Sigmoid colon (tissue), 7 donors: ENCODE measurements at places on chromosomes 4 and X. TPM values are rescaled to one million over a fixed set of nuclear protein-coding genes. Genes with fewer than 3 reads are reported as not detected.

Gene SMARCA1
- total RNA-seq: 70.3 TPM

Gene F8A2
- total RNA-seq: 6.4 TPM

Gene EGFL6
- total RNA-seq: not detected

Gene OTC
- total RNA-seq: not detected

Gene FAM241A
- total RNA-seq: 2.9 TPM

Gene ZNF330
- total RNA-seq: 34.6 TPM

Gene CENPI
- total RNA-seq: 3.0 TPM

Gene STK26
- total RNA-seq: 15.0 TPM

Gene ATP2B3
- total RNA-seq: 0.16 TPM

Gene NXF2B
- total RNA-seq: not detected

Gene SSX2B
- not detected for total RNA-seq

Gene HTATSF1
- total RNA-seq: 54.8 TPM

Gene BEND2
- not detected for total RNA-seq

Gene TGIF2LX
- not detected for total RNA-seq

DNA sequence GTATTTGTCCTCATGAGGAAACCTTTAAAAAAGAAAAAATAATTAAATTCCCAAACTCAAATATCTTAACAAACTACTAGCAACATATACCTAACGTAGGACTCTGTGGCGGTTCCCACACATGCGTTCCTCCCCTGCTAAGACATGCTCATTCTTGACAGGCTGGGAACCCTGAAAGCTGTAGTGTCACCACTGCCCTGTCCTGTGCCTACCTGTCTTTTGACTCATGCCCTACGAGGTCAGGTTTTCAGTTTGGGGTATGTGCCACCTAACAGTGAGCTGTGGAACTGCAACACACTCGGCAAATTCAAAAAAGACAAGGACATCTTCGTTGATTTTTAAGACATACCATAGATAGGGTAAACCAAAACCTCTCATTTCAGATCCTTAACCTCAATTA is 17.8 kb downstream of the IDS start:
- no peak for DNase-seq

DNA sequence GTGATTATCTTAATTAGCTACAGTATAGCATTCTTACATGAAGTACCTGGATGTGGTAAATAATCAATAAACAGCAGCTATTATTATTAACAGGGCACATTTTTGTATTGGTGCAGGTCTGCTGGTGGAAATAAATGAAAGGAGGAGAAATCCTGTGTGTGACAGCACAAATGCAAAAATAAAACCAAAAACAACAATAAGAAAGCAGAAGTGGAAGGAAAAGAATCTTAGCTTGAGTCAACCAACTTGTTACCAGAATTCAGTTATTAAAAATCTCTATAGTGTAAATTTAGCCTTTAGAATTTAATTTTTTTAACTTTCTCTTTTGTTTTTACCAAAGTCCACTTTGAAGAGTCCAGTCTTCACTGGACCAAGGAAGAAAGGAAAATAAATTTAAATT is 63.1 kb upstream of the LSM6 start:
- DNase-seq: no peak

GRCh38 chr4:57190601-57191481 is 80.7 kb upstream of the IGFBP7 start:
- no peak for DNase-seq

- DNase-seq: peak; percentile 80
These were observed 4.7 kb downstream of the HAND2 start for GRCh38 chr4:173525118-173526011.

DNA sequence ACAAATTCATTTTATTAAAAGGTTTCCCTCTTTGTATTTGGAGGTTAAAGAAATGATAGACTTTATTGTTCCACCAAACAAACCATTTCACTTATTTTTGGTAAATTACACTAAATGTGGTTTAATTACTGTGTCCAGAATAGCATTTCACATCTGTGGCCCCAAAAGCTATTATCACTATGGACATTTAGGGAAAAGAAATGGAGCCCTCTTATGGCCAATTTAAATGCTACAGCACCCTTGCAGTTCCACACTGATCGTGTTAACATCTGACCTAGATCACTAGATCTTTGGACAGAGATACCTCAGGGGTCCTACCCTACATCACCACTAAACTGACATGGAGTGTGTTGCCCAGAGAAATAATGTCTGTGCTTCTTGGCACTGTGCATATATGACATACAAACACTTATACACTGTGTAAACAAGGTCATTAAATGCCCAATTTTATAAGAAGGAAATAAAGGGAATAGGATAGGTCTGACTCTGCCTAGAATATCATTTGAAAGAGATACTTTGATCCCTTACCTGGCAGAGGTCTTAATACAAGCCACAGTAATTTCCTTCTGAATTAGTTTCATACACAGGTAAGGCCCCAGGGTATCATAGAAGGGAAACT is 163.9 kb downstream of the KDR start:
- no peak for DNase-seq

DNA sequence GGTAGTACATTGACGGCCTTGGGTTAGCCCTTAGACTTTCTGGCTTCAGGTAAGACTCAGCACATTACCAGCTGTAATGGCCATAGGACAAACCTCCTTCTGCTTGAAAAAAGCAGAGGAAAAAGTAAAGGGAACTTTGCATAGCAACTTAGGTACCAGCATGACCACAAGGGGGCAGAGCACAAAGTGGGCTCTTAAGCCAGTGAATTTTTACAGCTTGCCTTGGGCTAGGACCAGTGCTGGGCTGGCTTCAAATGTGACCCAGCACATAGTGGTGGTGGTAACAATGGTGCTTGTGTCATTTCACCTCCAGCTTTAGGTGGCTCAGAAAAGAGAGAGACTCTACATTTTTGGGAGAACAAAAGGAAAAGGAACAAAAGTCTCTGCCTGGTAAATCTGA is 66.1 kb downstream of the KLHL4 start:
- no peak for DNase-seq

DNA sequence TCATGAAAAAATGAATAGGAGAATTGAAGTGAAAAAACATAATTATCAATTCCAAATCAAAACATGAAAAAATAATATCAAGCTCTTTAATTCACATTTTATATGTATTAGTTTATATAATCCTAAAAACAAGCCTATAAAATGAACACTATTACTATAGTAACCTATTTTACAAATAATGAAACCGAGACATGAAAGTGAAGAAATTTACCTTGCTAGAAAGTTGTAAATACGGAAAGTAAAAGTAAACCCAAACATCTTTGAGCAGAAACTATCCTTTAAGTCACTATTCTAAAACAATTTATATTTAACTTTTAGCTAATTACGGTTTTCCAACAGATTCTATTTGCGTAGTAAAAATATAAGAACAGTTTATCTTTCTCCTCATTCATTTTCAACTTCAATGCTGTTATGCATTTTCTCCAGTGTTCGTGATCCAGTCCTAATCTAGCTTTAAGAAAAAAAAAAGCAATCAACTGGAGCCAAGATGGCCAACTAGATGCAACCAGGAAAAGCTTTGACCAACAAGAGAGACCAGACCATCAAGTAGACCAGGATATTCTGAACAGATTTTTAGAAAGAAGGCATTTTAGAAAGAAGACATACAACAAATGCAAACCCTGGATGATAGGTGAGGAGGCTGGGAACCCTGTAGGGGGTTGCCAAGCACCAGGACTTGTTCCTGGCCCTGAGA is 67.0 kb downstream of the DDX53 start:
- DNase-seq: no peak

DNA sequence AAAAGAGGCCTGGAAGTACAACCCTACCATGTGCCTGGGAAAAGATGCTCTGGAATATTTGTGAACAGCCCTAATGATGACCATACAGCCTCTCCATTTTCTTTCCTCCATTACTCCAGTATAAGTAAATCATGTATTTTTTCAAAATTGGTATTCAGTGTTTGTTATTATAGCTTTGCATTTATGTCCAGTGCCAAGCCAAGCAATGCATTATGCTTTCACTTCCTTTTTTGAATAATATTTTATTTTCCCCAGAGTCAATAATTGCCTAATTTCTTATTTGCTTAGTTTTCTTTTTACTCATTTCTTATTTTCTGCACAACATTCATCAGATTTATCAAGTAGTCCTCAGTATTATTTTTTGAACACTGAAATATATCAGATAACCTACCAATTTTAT is 49.3 kb upstream of the EOLA2 start:
- no peak for DNase-seq

DNA sequence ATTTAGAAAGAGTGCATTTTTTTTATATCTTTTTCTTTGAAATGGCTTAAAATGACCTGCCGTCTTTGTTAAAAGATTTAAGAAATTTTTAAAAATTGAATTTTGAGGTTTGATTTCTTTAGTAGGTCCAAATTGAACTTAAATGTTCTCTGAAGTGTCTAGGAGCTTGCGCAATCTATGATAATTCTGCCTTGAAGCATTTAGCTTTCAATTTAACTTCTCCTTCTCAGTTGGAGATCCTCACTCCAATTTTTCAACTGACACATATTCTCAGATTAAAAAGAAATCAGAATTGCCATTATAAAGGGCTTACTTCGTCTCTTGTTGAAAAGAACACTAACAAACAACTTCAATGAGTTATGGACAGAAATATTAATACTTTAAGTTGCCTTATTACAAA is 273.5 kb downstream of the TMA16 start:
- no peak for DNase-seq

GRCh38 chr4:16710198-16710597 is 188.2 kb downstream of the LDB2 start:
- DNase-seq: no peak

DNA sequence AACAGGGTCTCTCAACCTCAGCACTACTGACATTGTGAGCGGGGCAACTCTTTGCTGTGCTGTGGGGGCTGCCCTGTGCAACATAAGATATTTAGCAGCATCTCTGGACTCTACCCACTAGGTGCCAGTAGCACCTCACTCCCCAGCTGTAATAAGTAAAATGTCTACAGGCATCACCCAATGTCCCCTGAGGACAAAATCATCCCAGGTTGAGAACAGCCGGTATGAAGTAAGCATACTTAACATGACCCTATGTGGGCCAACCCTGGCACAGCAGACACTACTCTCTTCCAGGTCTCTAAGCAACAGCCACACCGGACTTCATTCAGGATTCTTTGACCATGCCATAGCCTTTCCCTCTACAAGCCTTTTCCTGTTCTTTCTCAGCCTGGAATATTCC is 10.5 kb upstream of the MGST2 start:
- DNase-seq: no peak

DNA sequence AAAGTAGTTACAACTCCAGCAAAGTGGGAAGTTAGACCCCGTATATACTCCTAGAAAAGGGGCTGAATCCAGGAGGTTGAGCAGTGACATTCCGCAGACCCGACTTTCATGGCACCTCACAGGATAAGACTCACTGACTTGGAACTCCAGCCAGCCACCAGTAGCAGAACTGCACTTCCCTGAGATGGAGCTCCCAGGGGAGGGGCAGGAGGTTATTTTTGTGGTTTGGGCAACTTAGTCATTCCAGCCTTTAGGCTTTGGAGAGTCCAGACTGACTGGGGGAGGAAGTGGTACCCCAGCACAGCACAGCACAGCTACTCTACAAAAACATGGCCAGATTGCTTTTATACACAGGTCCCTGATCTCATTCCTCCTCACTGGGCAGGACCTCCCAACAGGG is 319.1 kb downstream of the PCDH19 start:
- DNase-seq: no peak

DNA sequence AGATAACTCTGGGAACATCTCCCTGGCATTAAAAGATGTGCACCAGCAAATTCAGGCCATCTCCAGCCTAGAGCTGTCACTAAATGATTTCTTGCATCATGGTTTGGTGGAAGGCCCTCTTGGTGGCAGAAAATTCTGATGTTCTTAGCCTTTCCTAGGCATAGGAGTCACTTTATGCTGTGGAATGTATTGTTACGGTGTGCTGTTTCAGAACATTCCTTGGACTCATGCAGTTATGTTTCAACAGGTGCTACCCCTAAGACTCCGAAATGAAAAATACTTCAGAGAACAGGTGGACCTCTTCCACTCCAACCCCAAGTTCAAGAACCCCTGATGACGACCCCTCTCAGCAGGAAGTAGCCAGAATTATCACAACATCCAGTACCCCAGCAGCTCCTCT is 20.3 kb upstream of the PAPSS1 start:
- no peak for DNase-seq

GRCh38 chr4:21769404-21770147 is 179.0 kb downstream of the KCNIP4 start:
- no peak for DNase-seq

GRCh38 chrX:18894156-18894555 is 89.8 kb downstream of the PHKA2 start:
- no peak for DNase-seq

- DNase-seq: no peak
These were observed 80.3 kb downstream of the GPC4 start for GRCh38 chrX:133335027-133335426.

DNA sequence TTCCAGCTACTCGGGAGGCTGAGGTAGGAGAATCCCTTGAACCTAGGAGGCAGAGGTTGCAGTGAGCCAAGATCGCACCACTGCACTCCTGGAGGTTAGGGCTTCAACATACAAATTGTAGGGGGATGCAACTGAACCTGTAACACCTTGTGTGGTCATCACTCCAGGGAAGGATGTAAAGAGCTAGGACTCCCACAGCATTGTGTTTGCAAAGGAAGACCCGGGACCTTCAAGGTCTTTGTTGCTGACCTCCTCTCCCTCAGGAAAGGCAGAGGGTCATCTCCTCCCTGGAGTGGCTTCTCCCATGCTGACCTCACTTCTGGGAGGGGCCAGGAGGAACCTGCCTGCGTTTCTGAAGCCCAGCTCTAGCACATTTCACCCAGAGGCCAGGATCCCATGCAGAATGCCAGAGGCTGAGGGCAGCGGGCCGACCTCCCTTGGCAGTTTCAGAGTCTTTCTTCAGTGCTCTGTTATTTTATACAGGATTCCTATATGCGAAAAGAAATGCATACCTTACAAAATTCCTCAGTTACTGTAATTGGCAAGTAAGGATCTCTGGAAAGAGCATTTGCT is 80.2 kb downstream of the HTRA3 start:
- DNase-seq: peak; percentile 34

GRCh38 chr4:155582971-155583437 is 83.6 kb upstream of the GUCY1A1 start:
- DNase-seq: no peak

DNA sequence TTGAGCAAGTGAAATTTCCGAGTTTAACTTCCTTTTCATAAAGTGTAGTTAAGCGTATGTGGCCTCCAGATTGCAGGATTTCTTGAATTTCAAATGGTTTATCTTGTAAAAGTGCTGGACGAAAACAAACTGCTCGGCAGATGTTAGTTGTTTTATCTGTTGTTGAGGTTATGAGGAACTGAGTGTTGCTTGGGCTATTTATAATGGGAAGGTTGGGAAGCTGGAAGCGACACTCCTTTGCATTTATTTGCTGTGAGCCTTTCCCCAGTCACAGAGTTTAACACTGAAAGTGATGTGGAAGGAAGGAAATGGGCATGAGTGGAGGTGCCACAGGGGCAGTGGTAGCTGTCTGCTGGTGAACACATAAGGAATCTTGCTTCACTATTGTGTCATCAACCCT is 284.9 kb downstream of the PCDH7 start:
- no peak for DNase-seq
